Fibroblast of upper back skin (primary cell): ENCODE measurements at places on chromosomes 5 and 9.

DNA sequence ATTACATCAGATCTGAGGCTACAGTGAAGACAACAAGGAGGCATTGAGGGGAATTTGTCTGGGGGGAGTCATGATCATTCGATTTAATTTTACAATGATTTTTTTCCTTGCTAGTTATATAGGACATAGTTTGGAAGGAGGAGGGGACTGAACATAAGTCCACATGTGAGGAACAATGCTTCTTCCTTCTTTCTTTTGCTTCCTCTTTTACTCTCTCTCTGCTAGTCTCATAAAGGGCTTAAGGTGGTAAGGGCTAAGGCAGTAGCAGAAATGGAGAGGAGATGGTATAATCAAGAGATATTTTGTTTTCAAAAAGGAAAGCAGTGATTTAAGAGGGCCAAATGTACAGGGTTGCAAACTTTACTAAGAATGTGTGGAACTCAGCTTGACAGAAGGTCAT, 64.3 kb downstream of the GRIN3A start:
- no peak for DNase-seq

DNA sequence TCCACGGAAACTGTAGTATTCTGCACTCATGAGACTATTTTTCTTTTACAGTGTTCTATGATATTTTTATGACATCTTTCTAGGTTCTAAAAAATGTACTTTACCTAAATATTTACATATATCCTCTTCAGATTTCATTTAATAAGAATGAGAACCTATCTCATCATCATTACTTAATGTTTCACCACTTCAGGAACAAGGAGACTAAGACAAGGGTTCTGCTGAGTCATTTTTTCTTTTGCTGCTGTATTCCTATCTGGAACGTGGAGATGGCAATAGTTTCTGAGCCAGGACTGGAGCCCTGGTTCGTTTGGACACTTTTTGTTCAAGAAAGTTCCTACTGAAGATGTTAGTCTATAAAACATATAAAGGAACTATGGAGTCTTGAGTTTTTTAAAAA, 258.2 kb upstream of the MAP3K1 start:
- no peak for DNase-seq

- no peak for DNase-seq
Measured at GRCh38 chr5:130974021-130974683, 190.9 kb downstream of the HINT1 start.

GRCh38 chr9:106860721-106861639, 2.0 kb upstream of the ZNF462 start:
- peak; percentile 56 for DNase-seq

DNA sequence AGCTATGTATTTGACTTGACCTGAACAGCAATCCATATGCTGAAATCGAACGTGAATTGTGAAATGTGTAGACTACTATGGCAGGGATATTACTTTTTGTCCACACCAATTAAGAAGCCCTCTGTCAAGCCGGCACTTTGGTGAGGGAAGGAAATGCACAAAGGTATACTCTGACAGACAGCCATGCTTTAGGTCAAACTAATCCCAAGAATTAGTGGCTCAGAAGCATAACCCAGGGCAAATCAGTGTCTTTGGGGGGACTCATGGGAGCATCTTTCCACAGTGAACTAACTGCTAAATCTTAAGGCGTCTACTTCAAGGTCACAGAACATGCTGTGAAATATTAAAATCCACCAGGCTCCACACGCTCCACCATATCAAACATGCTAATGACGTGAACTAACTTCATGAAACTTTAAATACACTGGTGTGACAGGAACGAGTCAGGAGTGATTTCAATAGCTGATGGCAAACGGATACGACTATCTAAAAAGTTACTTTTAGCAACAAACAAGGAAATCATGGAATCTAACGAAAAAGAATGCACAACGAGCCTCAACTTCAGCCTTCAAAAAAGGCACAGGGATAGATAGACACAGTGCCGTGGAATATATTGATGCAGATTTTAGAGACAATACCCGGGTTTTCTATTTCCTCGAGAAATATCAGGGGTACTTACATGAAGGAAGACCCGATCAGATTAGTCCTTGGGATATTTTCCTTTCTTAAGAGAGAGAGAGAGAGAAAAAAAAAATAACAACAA, 527 bp downstream of the MEF2C start:
- no peak for DNase-seq

GRCh38 chr5:159915904-159916840, at the start of gene ADRA1B:
TSS of gene ADRA1B (plus strand) at chr5:159916482. CDS start at chr5:159916906, 424 bp downstream.
- DNase-seq, result peak; percentile 64

- DNase-seq, result no peak
Measured at GRCh38 chr9:105114964-105115728, 129.3 kb upstream of the SLC44A1 start.

DNA sequence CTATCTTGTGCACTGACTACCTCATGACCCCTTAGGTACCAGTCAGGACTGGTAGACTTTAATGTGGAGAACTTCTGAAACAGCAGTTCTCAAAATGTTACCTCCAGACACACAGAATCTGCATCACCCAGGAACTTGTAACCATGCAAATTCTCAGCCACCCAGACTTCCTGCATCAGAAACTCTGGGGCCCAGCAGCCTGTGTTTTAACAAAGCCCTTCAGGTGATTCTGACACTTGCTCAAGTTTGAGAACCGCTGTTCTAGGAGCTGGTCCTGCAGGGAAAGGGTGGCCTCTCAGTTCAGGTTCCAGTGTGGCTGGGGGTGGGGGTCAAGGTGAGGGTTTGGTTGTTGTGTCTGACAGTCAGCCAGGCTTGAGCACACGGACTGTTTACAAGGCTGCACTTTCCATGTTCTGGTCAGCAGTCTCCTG, 28.4 kb downstream of the ZFP62 start:
- no peak for DNase-seq

DNA sequence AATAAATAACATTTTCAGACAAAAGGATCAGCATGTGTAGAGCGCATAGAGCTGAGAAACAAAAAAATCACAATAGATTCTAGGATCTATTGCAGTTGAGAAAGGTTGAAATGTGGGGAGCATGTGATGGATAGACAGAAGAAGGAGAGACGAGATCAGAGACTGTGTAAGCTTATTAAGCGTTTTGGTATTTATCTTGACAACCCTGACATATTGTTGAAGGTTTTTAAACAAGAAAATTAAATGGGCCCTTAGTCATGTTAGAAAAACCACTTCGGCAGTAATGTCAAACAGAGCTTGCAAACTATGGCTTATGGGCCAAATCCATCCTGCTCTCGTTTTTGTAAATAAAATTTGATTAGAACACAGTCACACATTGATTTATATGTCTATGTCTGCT, 200.5 kb upstream of the KLF4 start:
- peak; percentile 56 for DNase-seq

DNA sequence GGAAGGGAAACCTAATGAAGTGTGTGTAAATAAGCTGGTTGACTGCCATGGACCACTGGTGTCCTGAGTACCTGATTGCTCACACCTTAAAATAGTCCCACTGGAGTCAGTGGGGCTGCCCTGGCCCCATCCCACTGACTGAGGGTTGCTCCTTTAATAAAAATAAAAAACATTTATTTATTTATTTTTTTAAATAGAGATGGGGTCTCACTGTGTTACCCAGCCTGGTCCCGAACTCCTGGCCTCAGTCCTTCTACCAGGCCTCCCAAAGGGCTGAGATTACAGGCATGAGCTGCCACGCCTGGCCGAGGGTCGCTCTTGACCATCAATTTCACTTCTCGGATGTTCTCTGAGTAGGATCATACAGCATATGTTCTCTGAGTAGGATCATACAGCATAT, 394.2 kb upstream of the IRX2 start:
- DNase-seq, result no peak

GRCh38 chr5:15105799-15106393, 234.3 kb upstream of the ANKH start:
- peak; percentile 55 for DNase-seq

GRCh38 chr5:78293851-78294247, 649 bp downstream of the AP3B1 start:
- no peak for DNase-seq

DNA sequence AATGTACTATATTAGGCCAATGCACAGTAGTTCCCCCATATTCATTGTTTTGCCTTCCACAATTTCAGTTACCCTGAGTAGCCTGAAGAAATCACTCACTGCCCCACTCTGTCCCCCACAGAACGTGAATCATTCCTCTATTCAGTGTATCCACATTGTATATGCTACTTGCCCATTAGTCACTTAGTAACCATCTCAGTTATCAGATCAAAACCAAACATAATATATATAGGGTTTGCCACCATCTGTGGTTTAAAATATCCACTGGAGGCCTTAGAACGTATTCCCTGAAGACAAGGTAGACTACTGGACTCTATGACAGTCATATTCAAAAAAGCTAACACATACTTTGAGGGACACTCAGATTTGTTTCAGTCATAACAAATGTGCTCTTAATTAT, 465.7 kb upstream of the RGMB start:
- peak; percentile 87 for DNase-seq

DNA sequence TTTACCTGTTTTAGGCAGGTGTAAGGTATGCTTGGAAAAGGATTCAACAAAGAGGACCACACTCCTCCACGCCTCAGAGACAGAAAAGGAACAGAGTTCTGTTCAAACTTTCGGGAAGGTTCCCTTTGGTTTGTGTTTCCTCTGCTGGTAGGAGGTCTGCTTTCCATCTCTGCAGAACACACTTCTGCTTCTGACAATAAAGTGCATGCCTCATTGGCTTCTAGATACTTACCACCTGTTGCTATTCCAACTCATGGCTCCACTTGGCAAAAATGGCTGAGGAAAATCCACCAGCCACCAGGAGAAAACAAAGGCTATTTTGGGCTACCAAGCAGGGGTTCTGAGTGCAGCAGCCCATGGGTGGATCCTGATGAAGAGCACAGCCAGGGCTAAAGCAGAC, 112.7 kb downstream of the NRG2 start:
- DNase-seq, result no peak

DNA sequence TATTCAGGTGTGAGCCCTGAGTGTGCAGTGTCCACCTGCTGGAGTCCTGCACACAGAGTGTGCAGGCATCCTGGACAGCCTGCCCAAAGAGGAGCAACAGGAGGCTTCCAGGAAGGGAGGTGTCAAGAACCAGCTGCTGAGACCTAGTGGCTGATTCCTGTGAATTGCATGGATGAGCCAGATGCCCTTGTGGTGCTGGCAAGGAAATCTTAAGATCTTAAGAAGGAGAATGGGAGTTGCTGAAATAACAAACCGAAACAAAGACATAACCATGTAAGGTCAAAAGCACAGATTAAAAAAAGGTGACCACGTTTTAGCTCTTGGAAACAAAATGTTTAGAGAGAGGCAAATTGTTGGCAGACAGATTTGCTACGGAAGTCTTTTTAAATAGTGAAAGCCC, 29.3 kb upstream of the RPS23 start:
- peak; percentile 36 for DNase-seq

GRCh38 chr5:137808503-137809135, 54.5 kb upstream of the HNRNPA0 start:
- no peak for DNase-seq

GRCh38 chr5:159768243-159768642, 148.0 kb upstream of the ADRA1B start:
- DNase-seq, result peak; percentile 55

DNA sequence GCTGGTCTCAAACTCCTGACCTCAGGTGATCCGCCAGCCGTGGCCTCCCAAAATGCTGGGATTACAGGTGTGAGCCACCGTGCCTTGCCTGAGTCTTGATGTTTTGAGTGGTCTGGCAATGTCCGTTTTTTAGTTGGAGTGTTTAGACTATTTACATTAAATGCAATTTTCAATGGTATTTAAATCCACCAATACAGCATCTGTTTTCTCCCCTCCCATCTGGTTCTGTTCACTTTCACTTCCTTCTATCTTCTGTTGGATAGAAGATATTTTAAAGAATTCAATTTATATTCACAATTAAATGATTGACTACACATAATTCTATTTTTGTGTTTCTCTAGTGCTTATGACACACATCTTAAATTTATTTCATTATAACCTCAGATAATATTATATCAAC, 26.0 kb upstream of the PCAT7 start:
- DNase-seq, result no peak

DNA sequence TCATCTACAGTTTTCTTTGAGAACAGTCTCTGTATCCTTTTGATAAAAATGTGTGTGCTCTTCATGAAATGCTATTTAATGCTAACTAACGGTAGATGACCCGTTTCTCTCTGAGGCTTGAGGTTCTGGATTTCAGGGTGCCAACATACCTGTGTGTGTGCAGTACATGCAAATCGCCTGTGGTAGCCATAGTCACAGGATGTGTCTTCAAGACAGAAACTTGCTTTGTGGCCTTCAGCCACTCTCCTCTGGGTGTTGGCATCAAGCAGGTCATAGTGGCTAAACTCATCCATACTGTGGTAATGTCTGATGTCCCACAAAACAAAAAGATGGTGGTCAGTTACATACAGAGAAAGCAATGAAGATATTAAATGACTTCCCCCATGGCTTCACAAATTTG, 4.2 kb downstream of the LOX start:
- DNase-seq, result no peak

GRCh38 chr9:98971168-98971914, 27.6 kb downstream of the COL15A1 start:
- peak; percentile 77 for DNase-seq

GRCh38 chr5:55370291-55370925, 62.6 kb downstream of the MTREX start:
- DNase-seq, result no peak

- DNase-seq, result no peak
Measured at GRCh38 chr5:124104821-124105220, 592.8 kb downstream of the CSNK1G3 start.

- DNase-seq, result no peak
Measured at GRCh38 chr9:89781838-89782540, 177.2 kb downstream of the GADD45G start.

DNA sequence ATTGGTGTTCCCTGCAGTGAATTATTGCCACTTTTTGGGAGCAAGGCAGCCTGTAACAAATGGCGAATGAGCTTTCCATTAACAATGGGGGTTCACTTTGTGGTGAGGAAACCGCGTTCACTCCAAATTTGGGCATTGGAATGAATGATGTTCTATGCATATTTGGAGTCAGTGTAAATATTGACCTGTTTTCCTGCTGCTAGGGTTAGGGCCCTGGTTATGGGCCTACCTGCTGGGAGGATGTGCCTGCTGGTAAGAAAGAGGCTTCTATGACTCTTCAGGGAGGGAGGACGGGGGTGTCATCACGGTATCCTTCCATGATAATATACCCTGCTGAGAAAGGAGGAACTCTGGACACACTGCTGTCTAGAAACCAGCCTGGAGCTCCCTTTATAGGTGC, 29.0 kb downstream of the C9orf50 start:
- no peak for DNase-seq

- DNase-seq, result peak; percentile 78
Measured at GRCh38 chr9:106481013-106481609, 381.9 kb upstream of the ZNF462 start.

GRCh38 chr5:159097784-159098602, 1.7 kb downstream of the EBF1 start:
- DNase-seq, result peak; percentile 53
